Activated CD8-positive, alpha-beta memory T cell treated with anti-CD3 and anti-CD28 coated beads, Interleukin-2, amount 10 ng/mL, durations not matched to agents 7 days and 5 days (primary cell): ENCODE measurements at places on chromosomes 11 and 22. TPM values are rescaled to one million over a fixed set of nuclear protein-coding genes. Genes with fewer than 3 reads are reported as not detected.

GRCh38 chr11:11010624-11011127 is 152.8 kb upstream of the ZBED5 start:
- H3K27ac ChIP-seq = no peak overlapping the region
- no peak overlapping the region for H3K4me3 ChIP-seq
- no peaks in the 10 kb centered on the region for H3K36me3 ChIP-seq
- no peak for DNase-seq
- H3K27me3 ChIP-seq = peaks cover 42% of the 10 kb centered on the region
- no peaks in the 10 kb centered on the region for H3K4me1 ChIP-seq

DNA sequence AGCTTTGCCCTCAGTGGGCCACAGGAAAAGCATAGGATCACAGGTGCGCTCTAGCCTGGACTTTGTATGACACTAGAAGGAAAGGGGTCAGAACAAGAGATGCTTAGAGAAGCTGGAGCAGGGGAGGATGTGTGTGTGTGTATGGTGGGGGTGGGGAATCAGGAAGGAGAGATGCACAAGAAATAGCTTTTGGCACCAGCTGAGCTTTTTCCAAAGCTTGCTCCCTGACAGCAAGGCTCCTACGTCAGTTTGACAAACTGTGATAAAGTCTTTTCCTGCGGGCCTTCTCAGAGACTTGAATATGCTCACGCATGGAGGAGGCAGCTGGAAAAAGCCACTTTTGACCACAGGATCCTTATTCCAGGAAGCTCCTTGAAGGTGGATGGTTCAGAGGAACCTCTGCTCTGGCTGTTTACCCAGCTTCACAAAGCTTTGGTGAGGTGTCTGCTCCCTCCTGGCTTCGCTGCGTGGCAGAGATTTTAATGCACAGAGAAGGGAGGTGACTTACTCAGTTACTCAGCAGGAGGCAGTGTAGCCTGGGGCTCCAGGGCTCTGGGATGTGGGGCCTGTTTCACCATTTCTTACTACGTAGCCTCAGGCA is 3.9 kb downstream of the CDC42EP1 start:
- H3K27ac ChIP-seq = no peak overlapping the region
- peaks cover 36% of the 10 kb centered on the region for H3K4me1 ChIP-seq
- H3K4me3 ChIP-seq = no peak overlapping the region
- no peak for DNase-seq
- H3K36me3 ChIP-seq = no peaks in the 10 kb centered on the region
- peaks cover 48% of the 10 kb centered on the region for H3K27me3 ChIP-seq

DNA sequence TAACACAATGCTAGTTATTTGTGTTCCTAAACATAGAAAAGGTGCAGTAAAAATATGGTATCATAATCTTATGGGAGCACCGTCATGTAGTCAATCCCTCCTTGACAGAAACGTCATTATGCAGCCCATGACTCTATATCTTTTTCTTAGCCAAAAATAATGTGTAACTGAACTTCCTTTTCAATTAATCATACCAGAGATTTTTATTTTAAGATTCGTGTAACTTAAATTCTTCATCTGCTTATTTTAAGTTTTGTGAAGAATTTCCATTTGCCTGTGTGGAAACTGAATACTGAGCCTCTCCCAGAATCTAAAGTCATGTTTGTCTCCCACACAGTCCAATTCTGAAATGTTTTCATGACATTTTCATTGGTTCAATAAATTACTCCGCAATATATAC is 699.1 kb downstream of the KCNA4 start:
- H3K27me3 ChIP-seq = no peaks in the 10 kb centered on the region
- H3K4me3 ChIP-seq = no peak overlapping the region
- H3K4me1 ChIP-seq = no peaks in the 10 kb centered on the region
- no peak overlapping the region for H3K27ac ChIP-seq
- DNase-seq = no peak
- H3K36me3 ChIP-seq = no peaks in the 10 kb centered on the region

GRCh38 chr11:122709039-122709760 is 53.7 kb downstream of the UBASH3B start:
- peaks cover 19% of the 10 kb centered on the region for H3K36me3 ChIP-seq
- no peak overlapping the region for H3K4me3 ChIP-seq
- H3K27me3 ChIP-seq = no peaks in the 10 kb centered on the region

GRCh38 chr11:106014035-106014434 is 8.0 kb downstream of the MSANTD4 start:
- no peak for DNase-seq
- peaks cover 51% of the 10 kb centered on the region for H3K36me3 ChIP-seq
- H3K27ac ChIP-seq = no peak overlapping the region
- H3K4me3 ChIP-seq = no peak overlapping the region

Gene OR4A16
- not detected for total RNA-seq

Gene NXPE2
- total RNA-seq = not detected

DNA sequence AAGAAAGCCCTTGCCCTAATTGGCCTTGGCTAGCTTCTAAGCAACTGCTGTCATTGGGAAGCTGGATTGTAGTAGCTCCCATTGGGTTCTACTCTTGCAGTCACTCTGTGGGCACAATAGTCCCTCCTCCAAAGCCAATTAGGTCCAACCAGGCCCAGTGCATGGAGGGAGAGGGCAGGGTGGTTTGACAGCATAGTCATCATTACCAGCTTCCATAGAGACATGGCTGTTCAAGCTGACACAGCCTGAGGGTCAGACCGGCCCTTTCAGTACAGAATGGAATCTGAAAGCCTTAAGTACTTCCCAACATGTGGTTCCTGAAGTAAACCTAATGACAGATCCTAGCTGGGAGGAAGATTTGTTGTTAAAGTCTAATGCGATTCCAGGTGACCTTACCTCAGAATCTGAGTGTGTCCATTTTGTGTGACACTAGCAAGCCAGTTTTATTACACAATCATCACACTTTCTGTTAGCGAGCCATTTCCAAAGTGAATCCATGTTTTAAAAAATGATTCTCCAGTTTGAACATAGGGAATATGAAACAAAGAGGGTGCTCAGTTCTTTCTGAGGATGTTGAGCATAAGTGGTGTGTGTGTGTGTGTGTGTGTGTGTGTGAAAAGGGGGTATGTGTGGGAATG is 6.9 kb downstream of the PLET1 start:
- no peaks in the 10 kb centered on the region for H3K4me1 ChIP-seq
- no peak overlapping the region for H3K4me3 ChIP-seq
- no peaks in the 10 kb centered on the region for H3K27me3 ChIP-seq
- no peak overlapping the region for H3K27ac ChIP-seq
- no peak for DNase-seq

DNA sequence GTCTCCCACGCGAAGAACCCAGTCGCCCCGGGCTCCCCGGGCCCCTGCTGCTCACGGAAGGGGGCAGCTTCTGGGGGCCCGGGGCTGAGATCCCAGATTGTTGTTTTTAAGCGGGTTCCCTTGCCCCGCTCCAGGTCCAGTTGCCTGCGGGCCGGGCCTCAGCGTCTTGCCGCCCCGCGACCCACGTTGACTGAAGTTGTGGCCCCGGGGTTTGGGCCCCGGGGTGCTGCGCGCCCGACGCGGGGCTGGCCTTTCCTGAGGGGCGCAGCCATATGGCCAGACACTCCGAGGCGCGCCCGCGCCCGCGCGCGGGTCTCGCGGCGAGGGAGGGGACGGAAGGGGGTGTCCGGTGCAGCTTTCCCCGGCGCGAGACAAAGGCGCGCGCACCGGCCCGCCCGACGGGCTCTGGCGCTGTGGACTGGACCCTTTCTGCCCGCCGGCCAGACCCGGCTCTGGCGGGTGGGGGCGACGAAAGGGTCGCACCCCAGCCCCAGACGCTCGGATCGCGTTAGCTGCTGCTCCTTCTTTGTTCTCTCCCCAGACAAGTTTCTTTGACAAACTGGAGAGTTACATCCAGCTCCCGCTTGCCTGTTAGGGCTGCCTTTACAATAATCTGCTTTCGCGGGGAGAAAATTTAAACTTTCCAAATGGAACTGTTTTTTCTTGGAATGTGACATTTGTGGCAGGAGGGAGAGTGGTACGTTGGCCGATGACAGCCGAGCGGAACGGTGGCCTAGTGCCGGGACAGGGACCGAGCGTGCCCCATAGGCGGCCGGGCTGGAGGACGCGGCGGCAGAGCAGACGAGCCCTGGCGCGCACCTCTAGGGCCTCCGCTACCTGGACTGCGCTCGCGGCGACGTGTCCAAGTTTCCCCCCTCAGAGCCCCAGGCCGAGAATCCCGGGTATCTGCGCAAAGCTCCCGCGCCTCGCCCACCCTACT is 716 bp downstream of the AMOTL1 start:
- DNase-seq = no peak
- H3K27me3 ChIP-seq = peaks cover 53% of the 10 kb centered on the region
- H3K27ac ChIP-seq = no peak overlapping the region
- H3K4me1 ChIP-seq = peaks cover 10% of the 10 kb centered on the region
- peaks cover 2% of the 10 kb centered on the region for H3K36me3 ChIP-seq
